ENCODE measurements at places on chromosomes 7 and 10.

- DNase-seq, result no peak
Measured at GRCh38 chr10:11884706-11885423, 61.7 kb downstream of the PROSER2 start.

- no peak for DNase-seq
Measured at GRCh38 chr10:385571-386300, 250.5 kb downstream of the ZMYND11 start.

- DNase-seq, result no peak
Measured at GRCh38 chr7:46847126-46847525, 734.8 kb downstream of the TNS3 start.

- no peak for DNase-seq
Measured at GRCh38 chr7:140415361-140415760, 11.5 kb downstream of the RAB19 start.

- no peak for DNase-seq
Measured at GRCh38 chr10:30116041-30116491, 56.7 kb upstream of the JCAD start.

DNA sequence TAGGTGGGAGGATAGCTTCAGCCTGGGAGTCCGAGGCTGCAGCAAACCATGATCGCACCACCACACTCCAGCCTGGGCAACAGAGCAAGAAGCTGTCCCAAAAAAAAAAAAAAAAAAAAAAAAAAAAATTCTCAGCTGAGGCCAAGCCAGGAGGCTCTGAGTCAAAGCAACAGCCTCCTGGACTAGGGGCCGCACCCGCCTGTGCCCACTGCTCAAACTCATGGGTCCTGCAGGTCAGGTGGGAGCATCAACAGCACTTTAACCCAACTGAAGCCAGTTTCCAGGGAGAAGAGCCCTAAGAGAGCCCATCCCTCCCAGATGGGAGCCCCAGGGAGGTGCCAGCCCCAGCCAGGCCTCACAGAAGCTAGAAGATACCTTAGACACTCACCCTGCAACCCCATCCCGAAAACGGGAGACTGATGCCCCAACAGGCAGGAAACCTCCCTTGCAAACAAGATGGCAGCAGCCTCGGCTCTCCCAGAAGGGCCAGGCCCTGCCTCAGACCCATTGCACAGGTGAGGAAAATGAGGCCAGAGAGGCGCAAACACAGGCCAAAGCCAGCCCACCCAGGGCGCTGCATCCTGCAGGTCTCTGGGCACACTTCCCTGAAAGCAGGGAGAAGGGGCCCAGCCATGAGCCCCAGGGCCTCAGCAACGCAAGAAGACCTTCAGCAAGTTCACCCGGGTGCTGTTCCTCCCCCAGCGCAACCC is 11.0 kb downstream of the PDGFA start:
- DNase-seq, result no peak

Data from stimulated activated CD4-positive, alpha-beta T cell treated with anti-CD3 and anti-CD28 coated beads, Interleukin-1b, Interleukin-23, amount 100 ng/mL, for 1 hour (primary cell).